ENCODE measurements at places on chromosomes 6 and 20.

GRCh38 chr6:44867571-44868334 is 460.4 kb upstream of the RUNX2 start:
- no peak for DNase-seq

DNA sequence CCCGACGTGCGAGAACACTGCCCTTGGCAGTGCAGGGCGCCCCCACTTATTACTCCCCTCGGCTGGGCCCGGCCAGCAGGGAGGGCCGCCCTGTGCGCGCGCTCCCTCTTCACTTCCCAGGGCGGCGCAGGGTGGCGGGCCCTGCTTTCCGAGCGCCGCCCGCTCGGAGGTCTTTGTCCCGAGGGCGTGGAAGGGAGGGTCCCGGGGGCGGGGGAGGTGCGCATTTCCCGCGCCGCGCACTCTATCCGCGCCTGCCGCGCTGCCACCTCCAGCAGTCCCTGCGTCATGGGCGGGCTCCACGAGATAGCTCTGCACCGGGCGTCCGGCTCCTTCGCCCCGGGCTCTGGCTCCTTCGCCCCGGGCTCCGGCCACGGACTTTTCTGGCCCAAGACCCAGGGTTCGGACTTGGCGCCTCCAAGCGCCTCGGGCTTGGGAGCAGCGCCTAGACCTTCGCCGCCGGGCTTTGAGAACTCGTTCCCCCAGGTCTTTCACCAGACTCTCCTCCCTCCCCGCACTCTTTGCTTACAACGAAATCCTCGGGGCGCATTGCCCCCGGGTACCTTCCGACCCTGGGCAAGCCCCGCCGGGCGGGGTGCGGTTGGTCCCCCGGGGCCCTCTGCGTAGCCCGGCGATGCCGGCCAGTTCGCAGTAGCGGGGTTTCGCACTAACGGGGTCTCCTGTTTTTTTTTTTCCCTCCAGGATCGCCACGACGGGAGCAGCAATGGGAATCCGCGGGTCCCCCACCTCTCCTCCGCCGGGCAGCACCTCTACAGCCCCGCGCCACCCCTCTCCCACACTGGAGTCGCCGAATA is 1.6 kb downstream of the TFAP2C start:
- no peak for DNase-seq

GRCh38 chr20:18258126-18258860 is 30.0 kb upstream of the ZNF133 start:
- no peak for DNase-seq

- no peak for DNase-seq
Measured at GRCh38 chr6:112409311-112409710, 62.2 kb downstream of the RFPL4B start.

DNA sequence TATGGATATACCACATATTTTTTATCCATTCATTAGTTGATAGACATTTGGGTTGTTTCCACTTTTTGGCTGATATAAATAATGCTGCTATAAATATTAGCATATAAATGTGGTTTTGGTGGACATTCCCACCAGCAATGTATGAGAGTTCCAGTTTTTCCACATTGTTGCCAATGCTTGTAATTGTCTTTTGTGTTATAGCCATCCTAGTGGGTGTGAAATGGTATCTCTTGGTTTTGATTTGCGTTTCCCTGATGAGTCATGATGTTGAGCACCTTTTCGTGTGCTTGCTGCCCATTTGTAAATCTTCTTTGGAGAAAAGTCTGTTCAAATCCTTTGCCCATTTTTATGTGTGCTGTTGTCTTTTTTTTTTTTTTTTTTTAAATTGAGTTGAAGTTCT is 54.4 kb downstream of the DHX35 start:
- DNase-seq, result no peak

DNA sequence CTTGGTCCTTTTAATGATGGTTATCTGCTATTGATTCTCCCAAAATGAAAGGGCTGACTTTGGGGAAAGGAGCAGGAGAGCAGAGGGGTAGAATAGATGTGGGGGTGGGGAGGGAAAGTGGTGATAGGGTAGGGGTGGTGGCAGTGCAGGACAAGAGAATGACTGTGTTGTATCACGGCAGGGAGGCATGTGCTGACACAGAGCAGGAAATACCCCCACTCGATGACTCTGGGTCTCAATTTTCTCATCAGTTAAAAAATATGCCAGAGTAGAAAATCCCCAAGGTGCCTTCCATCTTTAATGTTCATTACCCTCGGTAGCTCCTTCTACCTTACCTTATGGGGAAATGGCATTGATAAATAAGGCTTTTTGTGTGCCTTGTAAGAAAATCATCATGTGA is 79.0 kb upstream of the ATXN1 start:
- DNase-seq, result no peak

DNA sequence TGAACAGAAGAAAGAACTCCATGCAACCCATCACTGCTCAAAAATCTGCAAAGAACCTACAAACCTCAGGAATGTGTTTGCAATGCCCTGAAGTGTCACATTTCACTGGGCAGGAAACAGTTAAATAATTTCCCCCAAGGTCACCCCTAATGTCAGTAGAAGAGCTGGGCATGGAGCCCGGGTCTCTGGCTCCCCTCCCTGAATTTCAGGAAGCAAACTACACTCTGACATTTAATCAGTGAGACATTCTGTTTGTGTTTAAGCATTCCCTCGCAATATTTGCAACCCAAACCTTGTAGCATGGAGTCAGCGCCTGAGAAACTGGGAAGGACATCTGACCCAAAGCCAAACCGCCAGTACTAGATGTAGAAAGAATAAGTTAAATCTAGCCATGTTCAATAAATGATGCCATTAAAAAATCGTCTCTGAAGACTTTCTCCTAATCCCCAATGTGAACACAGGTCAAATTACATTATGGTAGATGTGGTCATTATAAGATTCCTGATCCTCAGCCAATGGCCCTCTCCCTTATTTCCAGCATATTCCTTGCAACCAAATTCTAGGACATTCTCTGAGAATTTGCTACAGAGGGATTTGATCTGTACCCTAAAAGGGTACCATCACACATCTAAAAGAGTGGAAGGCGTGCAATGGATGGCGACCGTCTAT is 91.2 kb upstream of the ADTRP start:
- DNase-seq, result no peak

DNA sequence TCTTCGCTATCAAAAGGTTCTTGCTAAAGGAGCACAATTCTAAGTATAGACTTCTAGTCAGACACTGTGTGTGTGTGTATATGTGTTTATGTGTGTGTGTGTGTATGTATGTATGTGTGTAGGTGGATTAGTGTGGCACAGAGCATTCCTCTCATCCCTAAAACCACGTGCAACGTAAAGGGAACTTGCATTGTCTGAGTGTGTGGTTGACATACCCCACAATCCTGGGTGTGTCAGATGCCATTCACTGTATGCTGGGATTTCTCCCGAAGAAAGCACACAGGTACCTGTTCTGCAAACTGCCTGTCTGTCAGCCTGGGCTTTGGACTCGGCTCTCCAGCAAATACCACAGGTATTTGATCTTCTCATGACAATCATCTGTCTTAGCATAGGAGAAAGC is 42.3 kb upstream of the TBC1D7 start:
- DNase-seq, result no peak

GRCh38 chr6:74534465-74535211 is 671.2 kb downstream of the COL12A1 start:
- DNase-seq, result no peak

DNA sequence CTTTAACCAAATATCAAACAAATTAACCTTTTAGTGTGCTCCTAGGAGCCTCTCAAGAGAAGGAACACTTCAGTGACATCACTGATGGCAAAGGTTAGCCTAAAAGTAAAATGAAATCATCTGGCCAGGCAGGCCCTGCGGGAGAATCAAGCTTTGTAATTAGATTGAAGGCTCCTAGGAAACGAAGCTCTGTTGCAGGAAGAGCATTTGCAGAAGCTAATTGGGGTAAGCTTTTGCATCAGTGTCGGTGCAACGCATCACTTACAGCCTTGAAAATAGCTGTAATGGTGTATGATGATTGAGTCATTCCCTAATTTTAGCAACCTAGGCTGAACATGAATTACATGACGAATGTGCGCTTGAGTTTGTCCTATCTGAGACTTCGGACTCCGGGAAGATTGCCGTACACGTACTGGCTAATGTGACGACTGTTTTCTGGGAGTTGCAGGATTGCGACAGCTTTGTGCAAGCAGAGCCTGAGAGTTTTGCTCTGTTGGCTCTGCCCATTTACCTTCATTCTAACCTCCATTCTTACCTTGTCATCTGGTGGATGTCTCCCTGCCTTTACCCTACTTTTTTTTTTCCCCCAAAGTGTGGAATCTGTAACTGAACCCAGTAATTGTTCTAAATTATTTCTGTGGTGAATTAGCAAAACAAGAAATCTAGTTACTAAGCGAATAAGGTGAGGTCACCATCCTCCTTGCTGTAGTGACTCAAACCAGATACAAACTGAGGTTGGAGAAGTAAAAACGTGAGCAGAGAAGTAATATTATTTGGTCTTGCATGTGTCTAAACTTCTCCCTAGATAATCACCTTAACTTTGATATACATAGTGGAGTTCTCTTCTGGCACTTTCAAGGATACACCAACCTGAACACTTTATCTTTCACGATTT is 675.9 kb upstream of the CITED2 start:
- DNase-seq, result no peak

DNA sequence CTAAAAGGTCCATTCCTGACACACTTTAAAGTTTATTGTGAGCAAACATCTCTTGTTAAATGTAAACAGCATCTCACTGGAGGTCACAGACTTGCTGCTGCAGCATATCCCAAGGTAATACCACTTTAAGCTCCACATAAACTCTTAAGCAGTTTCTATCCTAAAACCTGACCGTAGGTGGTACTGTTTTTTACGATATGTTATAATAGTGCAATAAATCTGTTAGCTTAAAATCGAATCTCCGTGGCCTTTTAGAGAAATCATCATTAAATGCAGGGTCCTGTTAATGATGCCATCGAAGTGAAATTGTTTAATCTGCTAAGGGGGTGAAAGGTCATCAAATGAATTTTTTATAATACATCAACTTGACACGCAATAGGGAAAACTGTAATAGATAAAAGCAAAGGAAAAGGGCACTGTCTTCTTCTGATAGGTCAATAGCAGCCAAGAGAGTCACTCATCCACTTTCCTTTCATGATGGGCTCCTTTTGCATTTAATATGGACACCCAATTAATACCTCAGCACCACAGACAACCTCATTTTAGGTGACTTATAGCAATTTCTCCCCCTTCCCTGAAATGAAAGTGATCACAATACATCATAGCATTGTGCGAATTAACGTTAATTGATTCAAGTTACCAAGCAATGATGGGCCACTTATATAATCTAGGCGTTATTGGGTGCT is 436.1 kb downstream of the PKHD1 start:
- DNase-seq, result no peak

GRCh38 chr6:3584606-3585005 is 127.8 kb upstream of the SLC22A23 start:
- no peak for DNase-seq

GRCh38 chr6:138107078-138107751 is at the start of gene PERP:
Gene PERP (minus strand): TSS chr6:138107419. CDS start chr6:138107340, 79 bp downstream.
- DNase-seq, result peak; percentile 54

DNA sequence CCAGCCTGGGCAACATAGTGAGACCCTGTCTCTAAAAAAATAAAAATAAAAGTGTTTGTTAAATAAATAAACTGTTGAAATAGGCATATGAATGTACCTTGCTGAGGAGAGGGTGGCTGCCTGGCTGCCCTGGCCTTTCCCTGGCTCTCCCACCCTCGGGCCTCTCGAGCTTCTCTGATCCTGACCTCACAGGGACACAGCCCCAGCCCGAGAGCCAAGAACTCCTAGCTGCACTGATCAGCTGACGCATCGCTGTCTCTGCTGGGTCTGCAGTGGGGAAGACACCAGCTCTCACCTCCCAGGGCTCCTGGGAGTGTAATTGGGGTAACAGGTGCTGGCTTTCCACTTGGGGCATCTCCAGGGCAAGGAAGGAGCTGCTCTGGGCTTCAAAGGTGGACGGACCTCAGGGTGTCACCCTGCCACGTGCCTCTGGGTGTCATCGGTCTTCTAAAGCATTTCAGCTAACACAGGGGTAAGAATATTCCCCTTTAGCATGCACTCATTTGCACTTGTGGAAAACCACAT is 6.9 kb downstream of the TCF15 start:
- DNase-seq, result no peak

GRCh38 chr20:42181064-42181463 is 562.9 kb upstream of the CHD6 start:
- no peak for DNase-seq

DNA sequence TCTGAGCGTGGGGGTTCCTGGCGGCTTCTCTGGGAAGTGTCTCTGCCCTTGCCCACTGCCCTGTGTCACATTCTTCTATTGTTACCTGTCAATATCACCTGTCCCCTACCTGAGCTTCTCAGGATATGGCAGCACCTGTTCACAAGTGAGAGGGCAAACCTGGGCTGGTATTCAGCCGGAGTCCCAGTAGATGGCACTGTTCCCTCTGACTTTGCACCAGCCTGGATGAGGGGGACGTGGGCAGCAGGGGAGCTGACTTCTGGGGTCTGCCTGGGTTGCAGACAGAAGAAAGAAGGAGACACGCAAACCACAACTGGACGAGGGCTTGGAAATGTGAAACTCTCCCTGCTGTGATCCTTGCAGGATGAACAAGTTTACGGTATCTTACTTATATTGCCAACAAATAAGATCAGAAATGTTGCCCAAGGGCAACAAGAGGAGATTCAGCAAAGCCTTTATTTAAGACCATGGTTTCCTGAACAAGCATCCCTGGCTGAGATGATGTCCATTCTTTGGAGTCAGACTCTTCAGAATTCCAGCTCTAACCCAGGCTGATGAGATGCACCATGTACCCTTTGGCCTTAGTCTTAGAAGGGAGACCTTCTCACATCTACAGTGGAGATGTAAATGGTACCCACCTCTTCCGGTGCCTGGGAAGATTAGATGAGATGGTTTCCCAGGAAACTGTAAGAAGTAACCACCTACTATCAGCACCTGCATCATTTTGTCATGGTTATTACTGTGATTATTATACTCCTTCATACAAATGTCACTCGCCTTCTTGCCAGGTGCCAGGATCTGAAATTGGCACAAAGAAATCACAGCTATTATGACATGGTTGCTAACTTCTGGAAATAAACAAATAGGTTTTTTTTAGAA is 400.0 kb upstream of the CDH4 start:
- peak; percentile 22 for DNase-seq

DNA sequence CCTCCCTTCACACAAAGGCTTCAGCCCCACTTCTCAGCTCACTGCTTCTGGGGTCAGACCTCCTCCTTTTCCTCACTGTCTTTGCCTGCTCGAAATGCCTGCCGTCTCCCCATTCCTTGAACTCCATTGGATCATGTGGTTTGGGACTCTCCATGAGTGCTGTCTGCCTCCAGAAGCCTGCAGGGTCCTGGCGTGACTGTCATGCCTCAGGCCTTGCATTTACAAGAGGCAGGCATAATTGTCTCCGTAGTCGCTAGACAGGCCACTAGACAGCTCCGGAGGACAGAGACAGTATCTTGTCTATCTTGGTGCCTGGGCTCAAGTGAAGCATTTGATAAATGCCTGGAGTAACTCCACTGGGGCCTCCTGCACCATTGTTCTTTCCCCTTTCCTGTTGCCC is 15.3 kb downstream of the PNLDC1 start:
- DNase-seq, result no peak

GRCh38 chr6:168345896-168346754 is 26.5 kb upstream of the DACT2 start:
- no peak for DNase-seq

- DNase-seq, result no peak
Measured at GRCh38 chr6:50062051-50062450, 12.3 kb upstream of the DEFB112 start.

- DNase-seq, result no peak
Measured at GRCh38 chr6:150579611-150580010, 20.1 kb upstream of the PLEKHG1 start.

Data from NCI-H1105 (cell line).